ENCODE measurements at places on chromosomes 5 and 9. TPM values are rescaled to one million over a fixed set of nuclear protein-coding genes. Genes with fewer than 3 reads are reported as not detected.

The SLC12A7 gene
- total RNA-seq = 17.0 TPM

The DOCK8 gene
- total RNA-seq = not detected

The IL9 gene
- total RNA-seq = not detected

The RMRP gene
- 27,284 TPM for total RNA-seq

The RLN2 gene
- not detected for total RNA-seq

The C9orf50 gene
- not detected for total RNA-seq

The SHOC1 gene
- total RNA-seq = 0.14 TPM

The UGCG gene
- total RNA-seq = 149 TPM

The PCSK1 gene
- under 0.01 TPM for total RNA-seq

The SLC9A3 gene
- 1.5 TPM for total RNA-seq

The TAF1L gene
- total RNA-seq = under 0.01 TPM

The TNC gene
- total RNA-seq = 326 TPM

The ROPN1L gene
- 0.29 TPM for total RNA-seq

The PAEP gene
- not detected for total RNA-seq

The CATSPER3 gene
- total RNA-seq = not detected

The CRHBP gene
- total RNA-seq = not detected

The SPATA6L gene
- 0.43 TPM for total RNA-seq

The PCDHGB5 gene
- total RNA-seq = 27.4 TPM

The SVEP1 gene
- total RNA-seq = 16.2 TPM

The GRIN1 gene
- total RNA-seq = 0.29 TPM

The SHC3 gene
- 15.3 TPM for total RNA-seq

The LCN10 gene
- total RNA-seq = not detected

The OGN gene
- total RNA-seq = not detected

The RNF224 gene
- not detected for total RNA-seq

The CTNND2 gene
- not detected for total RNA-seq

All from placental pericyte (primary cell).